ENCODE measurements at places on chromosomes 11 and 22.

DNA sequence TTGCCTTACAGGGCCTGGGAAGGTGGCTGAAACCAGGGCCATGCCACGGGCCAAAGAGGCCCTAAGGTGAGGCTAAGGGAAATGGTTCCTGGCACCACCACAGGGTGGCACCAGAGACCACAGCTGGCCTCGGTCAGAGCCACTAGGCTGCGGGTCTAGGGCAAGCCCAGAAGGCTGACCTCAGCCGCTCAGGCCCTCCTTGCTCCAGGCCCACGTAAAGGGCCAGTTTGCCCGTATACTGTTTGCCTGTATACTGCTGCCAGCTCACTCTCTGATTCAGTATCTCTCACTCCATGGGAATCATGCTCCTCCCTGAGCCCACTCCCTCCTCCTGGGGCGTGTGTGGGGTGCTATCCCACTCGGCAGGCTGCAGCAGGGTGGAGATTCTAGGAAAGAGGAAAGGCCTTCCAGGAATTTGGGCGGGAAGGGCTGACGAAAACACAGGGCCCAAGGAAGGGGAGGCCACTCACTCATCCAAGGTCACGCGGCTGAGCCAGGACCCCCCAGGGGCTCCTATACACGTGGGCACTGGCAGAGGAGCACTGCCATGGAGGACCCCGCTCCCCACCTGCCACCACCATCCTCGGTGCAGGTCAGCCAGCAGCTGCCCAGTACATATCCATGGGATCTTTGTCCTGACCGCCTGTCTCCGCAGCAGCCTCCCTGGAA lies 62.4 kb downstream of the NECTIN1 start:
- DNase-seq, result peak; percentile 84

- no peak for DNase-seq
These were observed 13.2 kb downstream of the ASPHD2 start for GRCh38 chr22:26442086-26442756.

GRCh38 chr11:90661233-90661632 lies 438.4 kb upstream of the CHORDC1 start:
- DNase-seq, result no peak

- DNase-seq, result no peak
These were observed 59.4 kb upstream of the LYVE1 start for GRCh38 chr11:10627816-10628215.

DNA sequence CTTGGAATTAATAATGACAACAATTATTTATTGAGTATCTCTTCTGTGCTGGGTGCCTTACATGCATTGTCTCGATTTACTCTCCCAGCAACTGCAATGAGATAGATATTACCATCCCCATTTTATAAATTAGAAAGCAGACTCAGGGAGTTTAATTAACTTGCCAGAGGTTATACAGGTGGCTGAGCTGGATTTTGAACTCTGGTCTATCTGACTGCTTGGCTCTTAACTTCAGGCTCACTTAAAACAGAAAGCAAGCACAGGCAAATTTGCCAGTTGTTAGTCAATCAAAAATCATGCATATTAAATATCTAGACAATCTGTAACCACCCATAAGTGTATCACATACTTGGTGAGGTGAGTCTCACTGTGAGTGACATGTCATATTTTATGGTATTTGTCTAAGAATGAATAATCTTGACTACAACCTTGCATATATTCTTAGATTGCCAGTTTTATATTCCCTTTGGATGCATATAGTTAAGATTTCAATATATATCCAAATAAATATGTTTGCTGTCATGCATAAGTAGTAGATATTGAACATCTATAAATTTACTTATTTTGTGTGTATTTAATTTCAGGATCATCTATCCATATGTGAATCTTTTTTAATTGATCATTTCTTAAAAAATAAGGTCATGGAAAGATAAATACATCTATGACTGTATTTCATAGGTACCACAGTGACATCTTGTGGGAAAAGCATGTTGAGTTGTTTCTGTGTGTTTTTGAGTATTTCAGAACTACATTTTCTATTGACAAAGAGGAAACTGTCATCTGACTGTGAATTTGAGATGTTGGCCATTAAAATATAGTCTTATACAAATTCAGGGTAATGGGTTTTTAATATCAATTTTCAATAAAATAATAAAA lies 112.0 kb upstream of the ARHGAP42 start:
- DNase-seq, result peak; percentile 67

GRCh38 chr22:42022162-42022847 lies 23.7 kb downstream of the WBP2NL start:
- DNase-seq, result no peak

DNA sequence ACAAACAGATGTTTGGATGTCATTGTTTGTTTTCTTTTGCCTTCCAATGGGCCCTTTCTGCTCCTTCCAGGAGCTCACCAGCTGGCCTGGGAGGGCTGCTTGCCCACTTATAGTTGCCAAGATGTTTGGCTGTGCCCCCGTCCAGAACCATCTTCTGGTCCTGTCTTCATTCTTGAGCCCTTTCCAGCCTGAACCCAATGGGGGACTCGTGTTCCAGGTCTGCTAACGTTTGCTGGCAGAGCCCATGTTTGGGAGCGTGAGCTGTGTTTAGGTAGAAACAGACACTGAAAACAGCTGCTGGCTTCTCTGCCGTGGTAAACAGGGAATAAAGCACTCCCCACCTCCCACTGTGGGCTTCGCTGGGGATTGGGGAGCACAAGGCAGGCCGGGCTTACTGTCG lies 83.2 kb upstream of the SYT13 start:
- peak; percentile 53 for DNase-seq

DNA sequence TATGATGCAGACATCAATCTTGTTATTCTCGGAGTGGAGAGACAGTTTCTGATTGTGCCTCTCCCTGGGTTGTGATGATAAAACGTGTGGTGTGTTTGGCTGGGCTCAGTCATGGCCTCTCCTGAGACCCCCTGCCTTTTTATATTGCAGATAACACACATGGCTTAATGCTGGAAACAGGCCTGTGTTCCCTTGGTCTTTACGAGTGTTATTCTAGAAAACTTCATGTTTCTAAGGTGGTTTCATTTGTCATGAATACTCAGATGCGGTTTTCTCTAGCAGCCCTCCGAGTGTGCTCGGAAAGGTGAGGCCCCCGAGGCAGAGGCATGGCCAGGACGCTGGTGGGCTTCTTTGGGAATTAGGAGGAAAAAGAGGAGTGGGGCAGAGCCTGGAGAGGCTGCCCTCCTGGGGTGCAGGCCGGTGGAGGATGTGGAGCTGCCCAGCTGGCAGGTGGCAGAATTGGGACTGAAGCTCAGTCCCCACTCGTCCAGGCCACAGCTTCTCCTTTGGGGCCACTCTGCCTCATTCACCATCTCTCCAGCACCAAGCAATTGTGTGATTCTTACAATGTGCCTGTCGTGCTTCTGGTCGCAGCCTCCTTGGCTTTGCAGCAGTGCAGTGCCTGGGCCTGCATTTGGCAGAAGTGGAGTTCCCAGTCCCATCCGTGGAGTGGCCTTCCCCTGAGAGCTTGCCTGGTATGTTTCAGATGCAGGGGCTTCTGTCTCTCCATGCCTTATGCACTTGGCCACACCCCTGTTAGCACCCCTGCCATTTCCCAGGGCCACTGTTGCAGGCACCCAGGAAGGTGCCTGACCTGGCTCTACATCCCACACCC lies 309.6 kb downstream of the TBC1D22A start:
- DNase-seq, result no peak

DNA sequence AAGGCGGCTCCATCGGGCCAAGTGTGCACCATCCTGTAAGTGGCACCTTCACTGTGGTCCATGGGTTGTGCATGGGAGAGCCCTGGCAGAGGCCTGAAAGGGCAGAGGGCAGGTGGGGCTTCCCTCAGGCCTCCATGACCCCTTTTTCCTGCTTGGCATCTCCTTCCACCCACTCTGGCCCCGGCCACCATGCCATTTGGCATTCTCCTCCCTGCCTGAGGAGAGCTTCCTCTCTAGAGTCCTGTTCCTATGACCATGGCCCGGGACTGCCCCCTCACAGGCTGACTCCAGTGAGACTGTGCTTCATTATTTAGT lies 4.9 kb downstream of the OTOG start:
- no peak for DNase-seq

DNA sequence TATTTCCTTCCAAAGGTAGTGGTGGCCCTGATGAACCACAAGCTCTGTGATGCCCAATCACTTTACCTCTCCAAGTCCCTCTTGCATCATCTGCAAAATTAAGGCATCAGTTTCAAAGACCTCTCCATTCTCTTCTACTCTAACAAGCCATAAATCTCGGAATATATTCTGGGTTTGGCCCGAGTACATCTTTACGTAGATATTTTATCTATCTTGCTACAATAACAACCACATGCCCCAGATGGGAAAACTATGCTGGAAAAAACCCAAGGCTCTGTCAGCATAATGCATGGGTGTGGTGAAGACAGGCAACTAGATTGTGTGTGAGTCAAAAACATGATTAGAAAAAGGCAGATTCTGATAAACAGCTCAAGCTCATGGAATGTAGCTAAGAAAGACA lies 228.2 kb upstream of the BLID start:
- peak; percentile 52 for DNase-seq

- DNase-seq, result no peak
These were observed 9.3 kb upstream of the MRGPRD start for GRCh38 chr11:68989936-68990606.

- DNase-seq, result peak; percentile 5
These were observed 20.9 kb upstream of the NAALAD2 start for GRCh38 chr11:90113541-90113940.

- no peak for DNase-seq
These were observed 42.3 kb upstream of the HTATIP2 start for GRCh38 chr11:20321177-20321576.

DNA sequence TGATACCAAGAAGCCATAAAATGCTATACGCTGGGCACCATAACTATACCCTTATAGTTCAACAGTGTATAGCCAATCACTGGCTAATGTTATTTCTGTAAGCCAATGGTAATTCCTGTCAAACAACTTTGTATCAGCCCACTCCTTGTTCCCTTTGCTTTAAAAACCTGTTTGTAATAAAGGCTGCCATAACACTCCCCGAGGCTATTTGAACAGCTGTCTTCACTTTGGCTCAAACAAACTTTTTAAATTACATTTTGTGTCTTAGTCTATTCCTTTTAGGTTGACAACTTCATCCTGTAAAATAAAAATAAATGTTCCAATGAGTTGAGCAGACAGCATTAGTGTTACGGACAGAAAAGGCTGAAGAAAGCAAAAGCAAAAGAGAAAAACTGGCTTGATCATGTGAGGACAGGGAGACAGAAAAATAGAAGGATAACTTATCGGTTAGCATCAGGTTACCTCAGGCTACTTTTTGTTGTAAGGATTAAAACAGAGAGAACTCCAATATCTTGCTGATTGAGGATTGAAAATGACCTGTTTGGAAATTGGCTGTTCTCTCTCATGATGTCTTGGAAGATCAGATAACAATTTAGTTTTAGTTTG lies 95.0 kb downstream of the AASDHPPT start:
- DNase-seq, result peak; percentile 85

DNA sequence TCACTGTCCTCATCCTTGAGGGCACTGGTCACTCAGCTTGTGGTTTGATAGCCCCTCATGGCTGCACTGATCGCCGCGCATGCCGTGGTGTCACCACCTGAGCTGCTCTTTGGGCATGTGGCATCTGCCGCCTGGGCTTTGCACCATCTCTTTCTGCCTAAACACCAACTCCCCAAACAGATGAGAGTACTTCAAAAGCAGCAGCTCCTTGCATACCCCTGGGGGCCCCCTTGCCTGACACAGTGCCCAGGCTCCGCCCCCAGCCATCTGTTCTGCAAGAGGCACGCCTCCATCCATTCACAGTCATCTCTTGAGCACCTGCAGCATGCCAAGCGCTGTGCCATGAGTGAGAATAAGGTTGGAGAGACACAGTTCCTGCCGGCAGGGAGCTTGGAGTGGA lies 104.5 kb upstream of the B3GAT1 start:
- DNase-seq, result peak; percentile 40

DNA sequence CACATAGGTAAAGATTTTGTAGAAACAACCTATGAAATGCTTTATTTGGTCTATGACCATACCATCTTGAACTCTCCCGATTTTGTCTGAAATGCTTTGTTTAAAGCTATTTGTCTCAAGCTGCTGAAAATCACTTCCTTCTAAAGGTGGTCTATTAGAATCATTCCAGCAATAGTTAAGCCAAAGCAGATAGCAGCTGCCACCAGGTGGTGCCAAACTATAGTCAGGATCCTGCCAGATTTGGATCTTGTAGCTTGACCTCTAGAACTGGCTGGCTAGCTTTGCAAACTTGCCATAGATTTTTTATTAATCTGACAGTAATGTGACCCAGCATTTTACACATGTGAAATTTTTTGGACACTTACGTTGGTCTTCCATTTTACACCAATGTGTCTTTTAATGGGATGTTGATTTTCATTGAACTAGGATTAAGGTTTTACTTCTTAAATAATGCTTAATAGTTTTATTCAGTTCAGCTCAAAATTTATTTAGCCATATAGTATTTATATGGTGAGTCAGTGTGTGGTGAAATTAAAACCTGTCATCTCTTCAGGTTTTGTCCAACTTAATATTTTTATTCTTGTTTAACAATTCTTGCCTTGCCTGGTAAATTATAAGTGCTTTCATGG lies 19.7 kb downstream of the CTR9 start:
- peak; percentile 72 for DNase-seq

GRCh38 chr11:120908461-120909181 lies 115.3 kb upstream of the TBCEL start:
- no peak for DNase-seq

- no peak for DNase-seq
These were observed 69.9 kb upstream of the ASPHD2 start for GRCh38 chr22:26359156-26359555.

DNA sequence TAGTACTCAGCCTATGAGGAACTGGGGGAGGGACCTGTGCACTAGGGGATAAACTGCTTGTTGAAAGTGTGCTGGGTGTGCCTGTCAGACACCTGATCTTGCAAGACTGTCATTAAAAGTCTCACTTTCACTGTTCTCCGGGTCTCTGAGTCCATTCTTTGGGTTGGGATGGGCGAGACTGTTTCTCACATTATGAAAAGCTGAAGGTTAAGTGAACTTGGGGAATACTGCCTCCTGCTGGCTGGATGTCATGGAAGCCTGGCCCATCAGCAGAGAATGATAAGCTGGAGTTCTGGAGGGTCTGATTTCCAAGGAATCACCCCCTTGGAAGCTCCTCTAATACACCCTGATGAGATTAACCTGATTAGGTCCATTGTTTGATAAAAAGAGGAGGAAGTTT lies 9.0 kb upstream of the VPREB1 start:
- peak; percentile 13 for DNase-seq

All from tongue (tissue), 3 donors.